Osteoblast (primary cell): ENCODE measurements at places on chromosomes 7 and 10. TPM values are rescaled to one million over a fixed set of nuclear protein-coding genes. Genes with fewer than 3 reads are reported as not detected.
A peak's percentile ranks its signal among the peaks of the same experiment; 100 is the strongest.

DNA sequence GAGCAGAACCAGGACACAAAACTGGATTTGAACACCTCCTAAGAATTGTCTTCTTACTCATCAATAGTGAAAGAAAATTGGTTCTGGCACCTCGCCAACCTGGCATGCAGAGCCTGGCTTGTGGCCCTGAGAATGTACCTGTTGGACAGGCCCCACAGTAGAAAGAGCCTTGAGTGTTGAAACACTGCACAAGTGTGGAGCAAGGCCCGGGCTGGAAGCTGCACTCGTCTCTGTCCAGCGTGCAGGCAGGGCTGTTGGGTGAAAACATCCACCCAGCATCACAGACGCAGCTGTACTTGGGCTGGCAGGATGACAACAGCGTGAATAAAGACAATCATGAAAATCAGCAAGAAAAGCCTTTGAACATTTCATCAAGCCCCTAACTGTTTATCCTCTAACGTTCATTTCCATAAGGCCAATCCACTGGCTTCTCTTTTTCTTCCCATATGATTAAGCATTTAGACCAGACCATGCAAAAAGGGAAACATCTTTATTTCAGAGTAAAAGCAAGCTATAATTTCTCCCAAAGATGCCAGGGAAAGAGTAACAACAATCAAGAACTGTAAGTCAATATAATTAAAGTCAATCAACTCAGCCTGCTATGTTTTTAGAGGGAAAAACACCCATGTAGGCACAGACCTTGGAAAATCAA, 15.6 kb downstream of the CUBN start:
- peak; percentile 63 for DNase-seq
- no peak overlapping the region for H3K4me3 ChIP-seq
- no peaks in the 10 kb centered on the region for H3K36me3 ChIP-seq
- no peaks in the 10 kb centered on the region for H3K27me3 ChIP-seq
- peaks cover 19% of the 10 kb centered on the region for H3K4me1 ChIP-seq

GRCh38 chr10:132135053-132135872, 51.5 kb upstream of the DPYSL4 start:
- H3K4me3 ChIP-seq, result no peak overlapping the region
- no peaks in the 10 kb centered on the region for H3K27me3 ChIP-seq
- no peak overlapping the region for H3K27ac ChIP-seq
- DNase-seq, result no peak
- no peaks in the 10 kb centered on the region for H3K36me3 ChIP-seq

FANK1 gene
- total RNA-seq, result 8.3 and 8.5 TPM in 2 replicates

DNA sequence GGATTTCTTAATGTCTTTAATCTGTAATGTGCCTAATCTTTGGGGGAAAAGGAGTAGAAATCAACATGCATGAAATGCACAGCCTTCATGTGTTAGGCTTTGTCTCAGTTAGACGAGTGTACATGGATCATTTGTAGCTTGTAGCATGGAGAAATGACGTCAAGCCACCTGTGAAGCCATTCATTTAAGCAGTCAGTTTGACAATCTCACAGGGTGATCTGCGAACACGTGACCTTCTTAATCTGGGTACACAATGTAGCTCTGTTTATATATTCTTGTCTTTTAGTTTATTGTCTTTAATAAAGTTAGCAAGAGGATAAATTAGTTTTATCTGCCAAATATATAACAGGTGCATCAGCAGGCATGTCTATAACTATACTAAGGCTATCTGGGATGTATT, 351.9 kb upstream of the LRGUK start:
- H3K36me3 ChIP-seq, result no peaks in the 10 kb centered on the region
- no peak overlapping the region for H3K27ac ChIP-seq

DNA sequence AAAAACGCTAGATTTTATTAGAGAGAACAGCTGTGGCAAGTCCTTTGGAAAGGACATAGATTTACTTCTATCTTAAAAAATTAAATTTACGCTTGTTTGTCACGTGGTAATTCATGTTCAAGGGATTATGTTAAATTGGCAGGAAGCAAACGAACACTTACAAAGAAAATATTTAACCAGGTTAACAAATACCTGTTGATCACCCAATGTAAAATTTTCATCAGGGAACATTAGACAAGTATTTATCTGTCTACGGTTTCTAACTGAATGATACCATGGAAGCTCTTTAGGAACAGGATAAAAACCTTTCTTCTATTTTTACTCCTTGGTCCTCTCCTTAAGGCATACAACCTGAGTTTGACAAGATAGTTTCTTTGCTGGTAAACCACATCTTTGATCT, 122.2 kb downstream of the NOC3L start:
- H3K36me3 ChIP-seq, result no peaks in the 10 kb centered on the region
- DNase-seq, result no peak
- no peaks in the 10 kb centered on the region for H3K4me1 ChIP-seq
- H3K27me3 ChIP-seq, result no peaks in the 10 kb centered on the region

DNA sequence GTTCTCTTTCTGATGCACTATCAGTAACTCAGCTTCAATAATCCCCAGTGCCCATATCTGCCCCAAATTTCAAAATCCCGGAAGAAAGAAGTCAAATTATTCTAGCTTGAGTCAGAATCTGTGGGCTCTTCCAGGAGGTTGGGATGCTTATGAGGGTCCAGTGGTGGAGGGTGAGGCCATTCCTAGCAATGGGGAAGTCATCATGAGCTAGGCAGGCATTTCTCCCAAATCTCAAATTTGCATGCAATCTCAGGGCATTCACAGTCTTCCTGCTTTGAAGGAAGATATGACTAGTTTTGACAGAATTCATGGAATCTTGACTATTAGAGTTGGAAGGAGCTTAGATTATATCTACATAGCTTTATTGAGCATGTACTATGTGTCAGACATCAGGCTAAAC, 164.3 kb upstream of the AGK start:
- DNase-seq, result no peak
- no peaks in the 10 kb centered on the region for H3K4me1 ChIP-seq
- no peaks in the 10 kb centered on the region for H3K36me3 ChIP-seq
- no peak overlapping the region for H3K27ac ChIP-seq
- no peak overlapping the region for H3K4me3 ChIP-seq

GRCh38 chr7:22992874-22993840, 20.8 kb downstream of the HYCC1 start:
- peaks cover 20% of the 10 kb centered on the region for H3K4me1 ChIP-seq
- H3K4me3 ChIP-seq, result no peak overlapping the region
- H3K27ac ChIP-seq, result no peak overlapping the region
- no peak for DNase-seq
- H3K36me3 ChIP-seq, result peaks cover 14% of the 10 kb centered on the region
- no peaks in the 10 kb centered on the region for H3K27me3 ChIP-seq

FAS gene
- total RNA-seq, result 49.6 and 62.5 TPM in 2 replicates

- H3K4me3 ChIP-seq, result no peak overlapping the region
- no peaks in the 10 kb centered on the region for H3K27me3 ChIP-seq
These were observed 16.9 kb upstream of the PHYH start for GRCh38 chr10:13316635-13317311.

- no peaks in the 10 kb centered on the region for H3K27me3 ChIP-seq
- H3K4me3 ChIP-seq, result no peak overlapping the region
- DNase-seq, result no peak
- H3K27ac ChIP-seq, result no peak overlapping the region
- H3K36me3 ChIP-seq, result peaks cover 1% of the 10 kb centered on the region
- H3K4me1 ChIP-seq, result no peaks in the 10 kb centered on the region
These were observed 27.6 kb downstream of the AVL9 start for GRCh38 chr7:32522746-32523530.

GRCh38 chr10:131842351-131843088, 58.3 kb upstream of the PPP2R2D start:
- H3K36me3 ChIP-seq, result no peaks in the 10 kb centered on the region
- H3K27me3 ChIP-seq, result no peaks in the 10 kb centered on the region
- H3K4me3 ChIP-seq, result no peak overlapping the region
- H3K27ac ChIP-seq, result no peak overlapping the region

DNA sequence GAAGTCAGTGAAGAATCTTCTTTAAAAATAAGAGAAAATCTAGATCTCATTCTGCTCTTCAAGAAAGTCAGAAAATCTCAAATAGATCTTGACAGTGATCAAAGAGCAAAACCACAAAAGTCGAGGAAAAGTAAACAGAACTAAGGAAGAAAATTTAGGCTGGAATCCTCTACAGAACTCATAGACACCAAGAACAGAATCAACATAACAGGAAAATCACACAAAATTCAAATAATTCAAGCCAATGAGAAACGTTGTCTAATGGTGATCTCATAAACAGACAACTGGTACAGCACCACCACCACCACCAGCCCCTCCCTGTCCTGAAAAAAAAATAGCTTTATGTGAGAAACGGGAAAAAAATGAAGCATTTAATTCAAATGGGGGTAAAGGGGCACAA, 6.9 kb downstream of the ITGB1 start:
- H3K36me3 ChIP-seq, result peaks cover 20% of the 10 kb centered on the region
- H3K4me3 ChIP-seq, result no peak overlapping the region
- DNase-seq, result no peak
- H3K4me1 ChIP-seq, result peaks cover 75% of the 10 kb centered on the region

TMEM236 gene
- total RNA-seq, result under 0.01 TPM in 2 replicates

ASB10 gene
- not detected in 2 replicates for total RNA-seq

GRCh38 chr10:126212738-126213137, 175.5 kb downstream of the ADAM12 start:
- no peak overlapping the region for H3K4me3 ChIP-seq
- H3K4me1 ChIP-seq, result peaks cover 48% of the 10 kb centered on the region
- H3K36me3 ChIP-seq, result peaks cover 12% of the 10 kb centered on the region
- no peaks in the 10 kb centered on the region for H3K27me3 ChIP-seq
- H3K27ac ChIP-seq, result no peak overlapping the region

- H3K27me3 ChIP-seq, result no peaks in the 10 kb centered on the region
- no peaks in the 10 kb centered on the region for H3K36me3 ChIP-seq
- no peak overlapping the region for H3K27ac ChIP-seq
- no peak overlapping the region for H3K4me3 ChIP-seq
- peaks cover 17% of the 10 kb centered on the region for H3K4me1 ChIP-seq
- no peak for DNase-seq
These were observed 741.8 kb downstream of the SUGCT start for GRCh38 chr7:40876601-40877000.
